ENCODE measurements at places on chromosomes 2 and 18.

DNA sequence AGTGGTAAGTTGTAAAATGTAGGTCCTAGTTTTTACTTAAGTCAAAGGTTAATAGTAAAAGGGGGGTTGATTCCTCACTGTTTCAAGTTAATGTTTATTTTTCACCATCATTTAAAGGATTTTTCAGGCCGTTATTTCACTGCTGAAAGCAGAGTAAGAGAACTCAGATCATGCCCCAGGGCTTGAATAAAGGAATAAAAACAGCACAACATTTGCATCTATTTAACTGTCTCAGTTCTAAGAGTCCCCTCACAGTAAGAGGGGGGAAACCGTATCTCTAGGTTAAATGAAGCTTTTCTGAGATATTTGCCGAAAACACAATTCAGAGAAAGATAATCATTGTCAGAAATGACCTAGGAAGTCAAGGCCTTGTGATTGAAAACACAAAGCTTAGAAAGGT lies 138.2 kb upstream of the KCTD1 start:
- DNase-seq = no peak

DNA sequence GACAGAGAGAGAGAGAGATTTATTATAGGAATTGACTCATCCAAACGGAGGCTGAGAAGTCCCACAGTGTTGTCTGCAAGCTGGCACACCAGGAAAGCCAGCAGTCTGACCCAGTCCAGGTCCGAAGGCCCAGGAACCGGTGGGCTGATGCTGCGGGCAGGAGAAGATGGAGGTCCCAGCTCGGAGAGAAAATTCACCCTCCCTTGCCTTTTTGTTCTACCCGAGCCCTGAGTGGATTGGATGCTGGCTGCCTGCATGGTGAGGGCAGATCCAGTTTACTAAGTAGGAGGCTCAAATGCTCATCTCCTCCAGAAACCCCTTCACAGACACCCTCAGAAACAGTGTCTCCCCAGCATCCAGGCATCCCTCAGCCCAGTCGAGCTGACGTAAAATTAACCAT lies 22.2 kb upstream of the STK25 start:
- no peak for DNase-seq

- no peak for DNase-seq
Measured at GRCh38 chr2:143148757-143149156, 19.5 kb downstream of the ARHGAP15 start.

DNA sequence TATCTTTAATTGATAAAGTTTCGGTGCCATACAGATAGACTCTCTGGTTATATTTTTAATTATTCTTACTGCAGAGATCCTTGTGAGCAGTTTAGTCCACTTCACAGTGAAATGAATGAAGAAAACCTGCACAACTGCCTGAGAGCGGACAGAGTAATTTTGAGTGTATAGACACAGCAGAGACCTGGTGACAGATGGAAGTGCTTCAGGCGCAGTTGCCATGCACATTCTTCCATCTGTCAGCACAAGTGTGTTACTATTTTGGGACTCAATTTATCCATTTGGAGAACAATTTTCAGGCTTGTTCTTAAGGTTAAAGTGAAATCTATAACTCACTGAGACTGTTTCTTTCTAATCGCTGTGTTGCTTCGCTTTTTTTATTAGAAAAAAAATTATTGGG lies 147.8 kb upstream of the SPHKAP start:
- no peak for DNase-seq

DNA sequence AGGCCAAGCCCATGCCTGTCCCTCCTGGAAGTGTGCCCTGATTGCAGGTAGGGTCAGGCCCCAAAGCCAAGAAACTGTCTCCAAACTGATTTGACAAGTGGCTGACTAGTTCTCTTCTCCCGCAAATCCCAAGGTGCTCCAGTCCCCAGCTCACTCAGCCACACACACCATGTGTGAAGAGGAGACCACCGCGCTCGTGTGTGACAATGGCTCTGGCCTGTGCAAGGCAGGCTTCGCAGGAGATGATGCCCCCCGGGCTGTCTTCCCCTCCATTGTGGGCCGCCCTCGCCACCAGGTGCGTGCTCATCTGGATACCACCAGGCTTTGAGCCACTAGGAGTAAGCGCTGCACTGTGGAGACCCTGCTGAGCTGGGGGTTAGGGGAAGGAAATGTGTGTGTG lies 8.3 kb downstream of the ACTG2 start:
- no peak for DNase-seq

DNA sequence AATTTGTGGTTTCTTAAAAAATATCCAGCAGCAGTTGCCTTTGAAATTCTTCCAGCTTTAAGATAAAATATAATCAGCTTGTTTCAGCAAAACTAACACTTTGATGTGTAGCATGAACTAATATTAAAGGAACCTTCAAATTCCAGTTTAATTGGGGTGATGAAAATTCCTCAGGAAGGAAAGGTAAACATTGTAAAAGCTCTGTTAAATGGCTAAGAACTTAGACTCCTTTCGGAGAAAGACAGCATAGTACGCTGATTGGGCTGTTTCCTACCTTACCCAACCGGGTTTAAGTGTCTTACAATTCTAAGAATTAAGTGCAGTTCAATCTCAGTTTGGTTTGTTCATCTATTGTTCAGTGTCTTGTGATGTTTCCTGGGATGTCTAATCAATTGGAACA lies 108.3 kb downstream of the CDH7 start:
- DNase-seq = no peak

GRCh38 chr2:37472959-37473358 lies 128.5 kb downstream of the QPCT start:
- DNase-seq = no peak

DNA sequence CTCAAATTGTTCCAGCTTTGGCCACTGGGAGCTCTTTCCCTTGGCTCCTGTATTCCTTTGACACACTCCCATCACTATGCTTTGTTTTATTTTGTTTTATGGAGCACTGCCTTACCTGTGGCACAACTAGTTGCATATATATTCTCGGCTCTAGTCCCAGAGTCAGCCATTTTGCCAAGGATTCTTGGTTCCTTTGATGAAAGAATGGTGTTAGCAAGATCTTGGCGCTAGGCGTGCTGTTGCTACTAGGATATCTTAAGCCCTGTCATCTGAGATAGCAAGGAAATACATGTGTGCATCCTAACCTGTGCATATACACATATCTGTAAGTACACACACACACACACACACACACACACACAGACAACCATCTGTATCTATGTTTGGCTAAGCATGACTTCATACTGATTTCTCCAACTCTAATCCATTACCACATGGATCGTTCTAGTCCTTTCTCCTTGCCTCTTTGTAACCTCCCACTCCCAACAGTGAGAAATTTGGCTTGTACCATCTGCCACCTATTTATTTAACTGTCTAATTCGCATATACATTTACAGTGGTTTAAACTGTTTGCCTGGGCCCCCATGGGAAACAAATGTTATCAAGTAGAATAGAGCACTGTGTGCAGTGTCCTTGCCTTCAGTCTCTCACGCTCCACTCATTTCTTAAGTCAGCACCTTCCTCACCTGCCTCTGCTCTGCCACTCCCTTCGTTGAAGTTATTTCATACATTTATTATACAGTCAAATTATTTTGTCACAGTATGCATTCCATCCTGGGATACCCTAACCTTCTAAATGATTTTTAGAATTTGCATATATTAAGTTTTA lies 137.5 kb upstream of the MAP3K20 start:
- DNase-seq = no peak

- no peak for DNase-seq
Measured at GRCh38 chr2:224973112-224974016, 68.9 kb downstream of the DOCK10 start.

GRCh38 chr2:46239847-46240181 lies 57.4 kb upstream of the EPAS1 start:
- no peak for DNase-seq

Data from stimulated activated CD8-positive, alpha-beta memory T cell treated with anti-CD3 and anti-CD28 coated beads, Interleukin-7, amount 100 ng/mL, for 1 hour (primary cell).